ENCODE measurements at places on chromosomes 16 and 17.

DNA sequence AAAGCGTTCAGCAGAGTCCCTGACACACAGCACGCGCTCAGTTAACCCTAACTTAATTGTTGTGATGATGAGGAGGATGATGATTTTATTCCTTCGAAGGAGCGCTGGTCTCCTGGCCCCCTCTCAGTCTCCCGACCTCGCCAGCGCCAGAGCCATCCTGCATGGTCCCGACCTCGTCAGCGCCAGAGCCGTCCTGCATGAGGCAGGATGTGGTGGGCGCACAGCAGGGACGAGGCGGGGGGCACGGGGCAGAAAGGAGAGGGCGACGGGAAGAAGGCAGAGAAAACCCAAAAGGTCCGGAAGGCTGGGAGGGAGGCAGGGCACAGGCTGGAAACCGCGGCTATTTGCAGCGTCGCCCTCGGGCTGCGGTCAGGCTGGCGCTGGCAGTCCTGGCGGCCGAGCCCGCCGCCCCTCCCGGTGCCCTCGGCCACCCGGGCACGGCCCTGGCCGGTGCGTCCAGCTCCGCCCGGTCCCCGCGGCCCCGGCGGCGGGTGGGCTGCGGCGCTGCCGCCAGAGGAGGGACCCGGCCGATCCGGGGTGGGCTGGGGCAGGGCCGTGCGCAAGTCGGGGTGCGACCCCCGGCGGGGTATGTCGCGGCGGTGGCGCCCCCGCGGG is 3.0 kb upstream of the TAC4 start:
- DNase-seq: peak; percentile 32

DNA sequence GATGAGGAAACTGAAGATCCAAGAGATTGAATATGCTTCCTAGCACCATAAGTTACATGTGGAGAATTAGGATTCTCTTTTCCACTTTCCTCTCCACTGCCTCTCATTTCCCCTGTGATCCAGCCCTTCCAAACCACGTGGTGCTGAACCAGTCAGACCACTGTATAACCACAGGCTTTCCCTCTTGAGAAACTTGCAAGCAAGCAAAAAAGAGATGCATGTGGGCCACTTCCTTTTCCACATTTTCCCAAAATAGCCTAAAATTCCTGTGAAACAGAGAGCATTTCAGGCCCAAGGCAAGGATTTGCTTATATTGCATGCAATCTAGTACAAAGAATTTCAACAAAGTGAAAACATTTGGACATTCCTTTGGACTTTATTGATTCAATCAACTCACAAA is 59.3 kb upstream of the KSR1 start:
- DNase-seq: no peak

GRCh38 chr17:37744633-37744927 is 279 bp downstream of the HNF1B start:
- DNase-seq: no peak

DNA sequence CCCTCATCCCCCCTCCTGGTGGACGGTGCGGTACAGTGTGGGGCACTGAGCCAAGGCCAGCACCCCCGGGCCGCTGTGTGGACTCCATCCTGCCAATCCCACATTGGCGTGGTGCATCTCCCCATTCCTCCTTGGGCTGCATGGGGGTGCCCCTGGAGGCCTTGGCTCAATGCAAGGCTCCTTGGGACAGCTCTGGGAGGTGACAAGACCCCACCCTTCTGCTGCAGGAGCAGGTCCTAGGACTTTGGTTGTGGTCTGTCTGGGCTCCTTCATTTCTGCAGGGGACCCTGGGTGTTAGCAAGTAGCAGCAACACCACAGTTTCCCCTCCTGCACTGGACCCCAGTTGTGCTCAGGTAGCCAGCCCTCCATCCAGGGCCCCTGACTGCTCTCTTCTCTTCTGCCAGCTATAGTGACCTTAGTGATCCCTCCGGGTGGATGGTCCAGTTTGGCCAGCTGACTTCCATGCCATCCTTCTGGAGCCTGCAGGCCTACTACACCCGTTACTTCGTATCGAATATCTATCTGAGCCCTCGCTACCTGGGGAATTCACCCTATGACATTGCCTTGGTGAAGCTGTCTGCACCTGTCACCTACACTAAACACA is 1.3 kb downstream of the PRSS21 start:
- DNase-seq: no peak

- no peak for DNase-seq
Observed at GRCh38 chr17:58640202-58640601, 51.6 kb downstream of the TEX14 start.

GRCh38 chr16:82242201-82242600 is 72.2 kb upstream of the MPHOSPH6 start:
- DNase-seq: no peak

- no peak for DNase-seq
Observed at GRCh38 chr16:2897110-2897509, 14.1 kb downstream of the FLYWCH2 start.
